Jurkat, Clone E6-1 (cell line): ENCODE measurements at places on chromosomes 2 and 18.

- no peak for DNase-seq
Measured at GRCh38 chr2:45891719-45892424, 240.4 kb downstream of the PRKCE start.

DNA sequence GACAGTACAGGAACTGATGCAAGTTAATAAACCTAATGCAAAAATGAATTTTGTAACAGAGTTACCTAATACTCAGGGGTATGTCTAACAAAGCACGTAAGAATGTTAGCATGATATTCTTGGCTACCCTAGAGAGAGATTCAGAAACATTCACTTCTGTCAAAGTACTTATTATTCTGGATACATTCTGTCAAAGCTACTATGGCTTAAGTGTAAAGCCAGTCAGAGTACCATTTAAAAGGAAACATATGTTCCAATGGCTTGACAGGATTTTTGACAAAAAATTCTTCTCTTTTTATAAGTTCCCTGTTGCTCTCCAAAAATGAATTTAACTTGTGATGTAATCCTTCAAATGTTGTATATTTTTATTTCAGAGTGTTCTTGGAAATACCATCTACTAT is 85.5 kb downstream of the PIGN start:
- DNase-seq, result no peak

- DNase-seq, result no peak
Measured at GRCh38 chr18:34055227-34055626, 169.5 kb downstream of the NOL4 start.

- DNase-seq, result no peak
Measured at GRCh38 chr18:74303936-74304335, 11.7 kb upstream of the C18orf63 start.

GRCh38 chr2:193461431-193461934 is 1266.8 kb upstream of the TMEFF2 start:
- no peak for DNase-seq

DNA sequence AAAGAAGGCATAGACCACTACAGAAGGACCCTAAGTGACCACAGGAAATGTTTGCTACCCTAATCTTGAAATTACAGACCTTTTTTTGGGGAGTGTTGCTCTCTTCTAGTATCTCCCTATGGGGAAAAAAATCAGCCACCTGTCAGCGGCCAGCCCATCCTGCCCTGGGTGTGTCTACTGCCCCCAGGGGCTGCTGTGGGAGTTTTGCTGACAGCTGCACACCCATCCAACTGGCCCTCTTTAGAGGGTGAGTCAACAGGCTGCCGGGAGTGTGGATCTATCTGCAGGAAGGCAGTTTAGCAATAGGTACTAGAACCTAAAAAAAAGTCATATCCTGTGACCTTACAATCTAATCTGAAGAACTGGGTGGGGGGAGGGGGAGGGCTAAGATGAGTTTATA is 796 bp upstream of the DYSF start:
- DNase-seq, result peak; percentile 47

DNA sequence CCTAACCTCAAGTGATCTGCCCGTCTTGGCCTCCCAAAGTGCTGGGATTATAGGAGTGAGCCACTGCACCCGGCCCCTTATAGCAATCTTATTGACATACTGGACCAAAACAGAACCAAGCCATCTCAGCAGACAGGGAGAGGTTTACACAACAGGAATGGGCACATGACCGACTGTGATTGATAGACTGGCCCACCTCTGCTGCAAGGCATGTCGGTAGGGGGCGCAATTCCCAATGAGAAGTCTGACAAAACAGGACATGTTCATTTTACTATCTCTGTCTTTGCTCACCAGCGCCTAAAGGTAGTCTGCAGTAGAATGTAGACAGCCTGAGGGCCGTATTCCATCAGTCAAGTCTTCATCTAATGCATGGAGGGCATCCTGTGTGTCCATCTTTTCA is 2.0 kb downstream of the LYPD6B start:
- peak; percentile 41 for DNase-seq

DNA sequence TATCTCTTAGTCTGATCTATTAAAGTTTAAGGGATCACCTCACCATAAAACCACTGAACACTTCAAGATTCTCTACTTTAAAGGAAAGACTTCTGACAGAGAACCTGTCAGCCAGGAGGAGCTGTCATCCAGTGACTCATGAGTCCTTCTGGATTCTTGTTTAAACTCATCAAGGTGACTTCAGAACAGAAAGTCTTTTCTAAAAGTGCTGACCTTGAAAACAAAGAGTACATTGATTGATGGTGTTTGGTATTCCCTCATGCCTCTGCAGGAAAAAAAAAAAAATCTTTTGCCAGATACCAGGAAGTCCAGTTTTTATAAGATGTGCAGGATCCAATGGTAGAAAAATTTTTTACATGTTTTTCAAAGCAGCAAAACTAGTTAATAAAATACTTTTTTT is 12.3 kb downstream of the DSG2 start:
- no peak for DNase-seq

- DNase-seq, result no peak
Measured at GRCh38 chr2:136060416-136060815, 57.5 kb downstream of the CXCR4 start.

DNA sequence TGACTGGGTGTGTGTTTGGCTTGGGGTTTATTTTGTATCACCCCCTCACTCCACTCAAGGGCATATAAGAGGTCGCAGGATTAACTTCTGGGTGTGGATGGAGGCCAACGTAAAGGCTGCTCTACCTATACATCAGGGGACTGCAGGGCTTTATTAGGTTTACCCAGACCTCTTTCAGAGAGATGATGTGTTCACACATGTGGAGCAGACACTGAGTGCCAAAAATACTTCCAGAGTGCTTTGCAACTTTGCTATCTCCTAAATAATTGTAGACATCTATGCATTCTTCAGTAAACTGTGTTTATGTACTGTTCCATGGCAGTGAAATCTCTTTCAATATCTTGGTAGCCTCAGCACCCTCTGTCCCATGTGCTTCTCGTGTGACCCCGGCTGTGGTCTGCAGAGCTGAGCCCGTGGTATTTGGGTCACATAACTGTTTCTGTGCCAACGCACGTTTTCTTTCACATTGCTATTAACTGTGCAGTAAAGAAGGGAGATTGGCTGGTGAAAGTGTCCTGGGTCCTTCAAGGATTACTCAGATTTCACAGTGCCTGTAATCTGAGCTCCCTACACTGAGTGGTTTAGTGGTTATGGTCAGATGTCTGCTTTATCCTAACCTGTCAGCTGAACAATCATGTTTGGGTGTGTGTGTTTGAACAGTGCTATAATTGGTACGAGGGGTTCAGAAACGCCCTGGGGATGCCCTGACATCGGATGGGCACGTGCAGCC is 208.1 kb downstream of the VAPA start:
- no peak for DNase-seq

DNA sequence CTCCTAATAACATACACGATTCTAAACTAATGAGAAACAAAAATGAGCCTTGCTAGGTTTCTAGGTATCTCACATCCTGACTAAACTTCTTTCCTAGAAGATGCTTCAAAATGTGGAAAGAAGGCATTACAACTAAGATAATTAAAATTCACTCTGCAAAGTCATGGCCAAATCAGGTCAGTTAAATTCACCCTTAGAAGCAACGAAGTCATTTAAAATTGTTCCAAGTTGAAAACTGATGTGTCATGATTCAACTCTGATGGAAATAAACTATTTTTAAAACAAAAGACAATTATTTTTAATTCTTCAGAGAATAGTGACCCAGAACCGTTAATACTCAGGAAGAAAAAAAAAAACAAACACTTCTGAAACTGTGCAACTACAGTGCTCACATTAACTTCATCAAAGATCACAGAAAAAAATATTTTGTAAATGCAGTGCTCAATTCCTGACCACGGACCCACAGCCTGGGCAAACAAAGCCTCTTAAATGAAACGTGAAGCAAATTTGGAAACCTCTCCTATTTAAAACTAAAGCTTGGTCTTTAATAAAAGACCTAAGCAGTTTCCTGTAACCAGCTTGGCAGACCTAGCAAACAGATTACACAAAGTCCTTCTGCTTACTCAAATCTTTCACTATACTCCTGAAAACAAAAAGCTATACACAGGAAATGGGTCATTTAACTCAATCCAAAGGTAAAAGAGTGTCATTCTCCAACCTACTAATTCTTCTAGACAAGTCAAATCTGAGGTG is 39.0 kb downstream of the CHN1 start:
- DNase-seq, result no peak

DNA sequence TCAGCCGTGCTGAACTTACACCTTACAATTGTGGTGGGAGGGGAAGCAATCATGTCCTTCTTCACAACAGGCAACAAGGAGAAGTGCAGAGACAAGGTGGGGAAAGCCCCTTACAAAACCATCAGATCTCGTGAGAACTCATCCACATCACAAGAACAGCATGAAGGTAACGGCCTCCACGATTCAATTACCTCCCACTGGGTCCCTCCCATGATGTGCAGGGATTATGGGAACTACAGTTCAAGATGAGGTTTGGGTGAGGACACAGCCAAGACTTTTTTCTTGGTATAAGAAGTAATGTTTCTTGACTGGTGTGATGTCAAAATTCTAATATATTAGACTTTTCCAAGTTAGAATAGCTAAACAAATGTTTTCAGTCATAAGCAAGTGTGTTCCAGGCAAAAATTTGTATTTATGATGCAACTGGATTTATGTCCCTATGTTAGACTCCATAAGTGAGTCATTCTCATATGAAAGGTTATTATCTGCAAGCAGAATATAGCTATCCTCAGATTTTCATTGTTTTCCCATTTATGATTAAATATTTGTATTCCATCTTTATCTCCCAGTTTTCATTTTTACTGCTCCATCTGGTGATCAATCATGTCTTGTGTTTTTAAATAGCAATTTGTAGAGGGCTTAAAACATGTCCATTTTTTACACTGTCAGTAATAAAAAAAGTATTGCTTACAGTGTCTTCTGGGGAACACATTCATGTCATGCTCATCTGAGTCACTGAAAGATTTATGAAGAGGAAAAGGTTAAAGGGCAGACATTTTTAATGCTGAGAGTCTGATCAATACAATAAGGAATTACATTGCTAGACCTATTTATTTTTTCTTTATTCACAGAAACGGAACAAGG is 995.2 kb upstream of the CDH2 start:
- no peak for DNase-seq

DNA sequence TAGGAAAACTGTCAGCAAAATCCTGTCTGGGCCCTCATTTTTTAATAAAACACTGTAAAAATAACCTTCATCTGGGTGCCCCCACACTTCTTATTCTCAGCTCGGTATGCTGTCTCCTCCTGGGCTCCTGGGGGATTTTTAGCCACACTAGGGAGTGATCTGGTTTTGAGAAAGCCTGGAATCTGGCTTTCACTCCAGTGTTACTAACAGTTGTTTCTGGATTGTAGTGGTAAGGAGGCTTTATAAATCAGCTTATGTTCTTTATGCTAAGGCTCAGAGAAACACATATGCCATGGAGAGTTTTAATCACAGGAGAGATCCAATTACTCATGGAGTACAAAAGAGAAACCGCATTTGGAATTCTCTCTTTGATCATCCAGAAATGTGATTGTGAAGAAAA is 744.3 kb upstream of the SOX11 start:
- DNase-seq, result no peak

DNA sequence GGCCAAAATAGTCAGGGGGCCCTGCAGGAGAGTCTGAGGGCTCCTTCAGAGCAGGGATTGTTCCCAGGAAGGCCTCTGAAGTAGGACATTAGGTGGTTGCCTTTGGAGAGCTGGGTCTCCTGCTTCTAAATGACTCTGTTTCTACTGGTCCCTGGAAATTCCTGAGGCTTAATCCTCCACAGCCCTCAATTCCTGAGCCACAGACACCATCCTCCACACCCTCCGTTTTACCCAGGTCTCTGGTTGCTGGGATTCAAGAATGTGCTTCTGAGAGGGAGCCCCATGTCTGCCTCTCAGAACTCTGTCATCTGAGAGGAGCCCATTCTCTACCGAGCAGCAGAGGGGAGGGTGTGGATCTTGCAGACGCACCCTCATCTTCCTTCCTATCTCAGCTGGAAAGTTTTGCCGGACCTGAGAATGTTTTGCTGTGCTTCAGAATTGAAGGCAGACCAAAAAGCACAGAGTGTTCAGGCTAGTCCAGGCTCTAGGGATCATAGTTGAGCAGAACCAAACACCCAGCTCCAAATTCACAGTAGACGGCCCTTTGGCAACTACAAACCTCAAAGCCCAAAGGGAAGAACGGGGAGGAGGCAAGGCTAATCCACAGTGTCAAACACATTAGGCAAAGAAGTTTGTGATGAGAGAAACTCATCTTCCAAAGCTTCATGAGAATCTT is 8.1 kb downstream of the VIT start:
- DNase-seq, result no peak

DNA sequence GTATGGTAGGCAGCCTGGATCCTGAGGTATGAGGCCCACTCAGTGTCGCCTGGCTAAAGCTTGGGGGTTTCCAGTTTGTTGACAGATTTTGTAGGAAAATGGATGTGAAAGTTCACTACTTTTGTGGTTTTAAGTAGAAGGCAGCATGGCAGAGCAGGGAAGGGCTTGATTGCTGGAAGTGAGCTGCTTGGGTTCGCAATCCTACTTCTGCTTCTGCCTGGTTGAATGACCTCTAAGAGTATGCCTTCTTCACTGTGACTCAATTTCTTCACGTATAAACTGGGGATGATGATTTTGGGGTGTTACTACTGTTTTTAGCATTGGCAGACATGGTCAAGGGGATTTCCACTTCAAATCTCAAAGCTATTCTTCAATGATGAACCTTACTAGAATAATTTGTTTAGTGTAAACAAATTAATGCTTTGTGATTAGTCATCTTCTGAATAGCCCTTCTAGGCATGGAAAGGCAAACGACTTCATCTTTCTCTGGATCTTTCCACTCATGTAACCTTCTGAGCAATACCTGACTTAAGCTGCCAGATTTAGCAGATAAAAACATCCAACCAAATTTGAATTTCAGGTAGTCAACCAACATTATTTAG is 13.2 kb downstream of the BMP10 start:
- no peak for DNase-seq

DNA sequence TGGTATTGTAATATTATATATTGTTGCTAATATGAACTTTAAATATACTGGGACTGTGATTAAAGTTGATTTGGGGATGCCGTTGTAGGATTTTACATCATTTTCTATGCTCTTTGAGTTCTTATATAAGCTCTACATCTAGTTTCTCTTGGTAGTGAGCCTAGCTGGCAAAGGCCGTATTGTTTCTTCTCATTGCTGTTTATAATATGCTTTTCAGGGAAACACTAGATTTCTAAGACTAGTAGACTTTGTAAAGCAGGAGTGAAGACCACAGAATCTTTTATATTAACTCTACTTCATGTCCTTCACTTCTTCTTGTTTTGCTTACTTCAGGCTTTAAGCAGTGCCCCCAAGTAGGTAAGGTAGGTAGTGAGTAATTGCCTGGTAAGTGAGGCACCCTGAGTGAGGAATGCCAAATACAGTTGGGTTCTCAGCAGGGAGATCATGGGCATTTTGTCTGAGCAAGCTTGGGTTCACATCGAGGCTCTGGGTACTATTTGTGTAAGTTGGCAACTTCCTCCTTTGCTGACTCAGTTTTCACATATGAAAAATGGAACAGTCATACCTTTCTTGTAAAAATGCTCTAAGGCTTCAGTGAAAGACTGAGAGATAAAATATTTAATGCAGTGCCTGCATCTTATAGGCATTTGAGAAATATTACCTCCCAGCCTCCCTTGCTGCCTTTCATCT is 96.4 kb downstream of the RNF144A start:
- no peak for DNase-seq

- no peak for DNase-seq
Measured at GRCh38 chr18:76805221-76805620, 17.1 kb upstream of the ZNF236 start.
